ENCODE measurements at places on chromosomes 6 and 20.

- DNase-seq = no peak
These were observed 84.5 kb upstream of the PRND start for GRCh38 chr20:4637081-4637797.

DNA sequence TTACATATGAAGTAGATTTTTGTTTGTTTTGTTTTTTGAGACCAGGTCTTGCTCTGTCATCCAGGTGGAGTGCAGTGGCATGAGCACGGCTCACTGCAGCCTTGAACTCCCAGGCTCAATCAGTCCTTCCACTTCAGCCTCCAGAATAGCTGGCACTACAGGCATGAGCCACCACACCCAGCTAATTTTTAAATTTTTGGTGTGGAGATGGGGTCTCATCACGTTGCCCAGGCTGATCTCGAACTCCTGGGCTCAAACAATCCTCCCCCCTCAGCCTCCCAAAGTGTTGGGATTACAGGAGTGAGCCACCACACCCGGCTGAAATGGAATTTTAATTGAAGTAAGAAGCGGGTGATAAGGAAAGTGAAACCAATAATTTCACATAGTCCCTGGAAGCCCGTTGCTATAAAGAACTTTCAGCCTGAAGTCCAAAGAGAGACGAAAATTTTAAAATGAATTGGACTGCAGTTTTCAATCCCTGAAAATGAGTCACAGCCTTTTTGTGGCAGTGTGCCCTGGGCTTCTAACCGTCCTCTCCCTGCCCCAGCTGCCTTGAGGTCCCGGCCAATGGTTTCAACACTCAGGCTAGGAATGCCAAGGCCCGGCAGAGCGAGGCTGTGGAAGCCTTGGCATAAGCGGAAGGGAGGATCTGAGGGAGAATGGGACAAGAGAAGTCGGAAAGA is 757 bp downstream of the RAET1E start:
- no peak for DNase-seq

GRCh38 chr6:148808786-148809304 is 62.0 kb downstream of the UST start:
- DNase-seq = no peak

GRCh38 chr6:130366107-130367005 is 539 bp downstream of the TMEM200A start:
- DNase-seq = no peak

DNA sequence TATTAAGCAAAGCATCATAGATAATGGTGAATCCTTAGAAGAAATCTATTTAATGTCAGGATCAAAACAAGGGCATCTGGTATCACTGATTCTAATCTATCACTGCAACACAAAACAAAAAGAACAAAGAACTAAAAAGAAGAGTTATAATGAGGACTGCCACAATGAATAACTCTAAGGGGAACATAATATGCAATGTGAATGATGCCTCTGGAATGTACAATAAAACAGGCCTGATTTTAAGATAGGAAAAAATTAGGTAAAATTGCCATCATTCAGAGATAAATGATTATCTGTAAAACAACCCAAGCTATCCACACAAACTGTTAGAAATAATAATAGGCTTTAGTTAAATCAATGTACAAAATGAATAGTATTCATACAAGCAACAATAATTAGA is 936.7 kb upstream of the CITED2 start:
- no peak for DNase-seq

DNA sequence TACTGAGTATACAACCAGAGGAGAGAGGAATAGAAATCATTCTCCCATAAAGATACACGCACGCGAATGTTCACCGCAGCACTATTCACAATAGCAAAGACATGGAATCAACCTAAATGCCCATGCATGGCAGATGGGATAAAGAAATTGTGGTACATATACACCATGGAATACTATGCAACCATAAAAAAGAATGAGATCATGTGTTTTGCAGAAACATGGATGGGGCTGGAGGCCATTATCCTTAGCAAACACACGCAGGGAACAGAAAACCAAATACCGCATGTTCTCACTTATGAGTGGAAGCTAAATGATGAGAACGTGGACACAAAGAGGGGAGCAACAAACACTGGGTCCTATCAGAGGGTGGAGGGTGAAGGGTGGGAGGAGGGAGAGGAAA is 3.4 kb downstream of the SERPINB6 start:
- DNase-seq = no peak

DNA sequence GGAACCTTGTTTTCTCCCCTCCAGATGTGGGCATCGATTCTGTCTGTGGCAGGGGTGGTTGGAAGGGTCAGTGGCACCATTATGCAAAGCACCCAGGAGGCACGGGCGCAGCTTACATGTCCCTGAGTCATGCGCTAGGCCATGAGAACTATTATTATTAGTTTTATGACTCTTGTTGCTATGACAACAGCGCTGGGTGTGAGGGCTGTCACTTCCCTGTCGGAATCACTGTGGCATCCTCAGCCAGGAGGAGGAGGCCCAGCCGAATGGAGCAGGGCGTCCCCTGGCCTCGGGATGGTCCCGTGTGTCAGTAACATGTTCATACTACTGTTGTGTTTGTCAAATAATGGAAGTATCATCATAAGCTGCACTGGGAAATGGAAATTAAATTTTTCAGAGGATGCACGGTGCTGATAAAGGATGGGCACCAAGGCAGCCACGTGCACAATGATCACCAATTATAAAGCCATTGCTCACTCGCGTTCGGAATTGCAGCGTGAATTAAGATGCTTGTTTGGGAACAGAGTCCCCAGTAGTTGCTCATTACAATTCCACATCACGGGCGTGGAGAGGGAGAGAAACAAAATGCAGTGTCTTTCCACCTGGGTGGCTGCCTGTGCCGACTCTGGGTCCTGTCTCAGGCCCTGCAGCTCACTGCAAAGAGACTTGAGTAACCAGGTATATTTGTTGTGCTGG is 247.9 kb downstream of the CDH4 start:
- DNase-seq = no peak

DNA sequence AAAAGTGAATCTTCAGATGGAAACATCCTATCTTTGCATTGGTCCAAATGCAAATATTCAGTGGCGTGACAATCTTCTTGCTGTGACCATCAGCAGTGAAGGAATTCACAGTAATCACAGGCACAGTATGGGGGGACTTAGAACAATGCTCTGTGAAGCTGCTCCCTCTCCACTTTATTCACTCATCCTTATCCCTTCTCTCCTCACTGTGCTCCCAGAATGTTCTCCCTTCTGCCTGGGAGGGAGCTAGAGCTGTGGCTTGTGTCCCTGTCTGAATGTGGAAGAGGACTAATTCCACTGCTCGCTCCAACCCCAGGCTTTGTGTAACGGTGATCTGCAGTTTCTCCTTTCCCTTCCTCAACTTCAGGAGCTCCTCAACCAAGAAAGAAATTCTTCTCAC is 243.7 kb downstream of the ALDH8A1 start:
- no peak for DNase-seq
